ENCODE measurements at places on chromosomes 7 and 10.

GRCh38 chr7:44216521-44217222, 15.9 kb downstream of the YKT6 start:
- DNase-seq: peak; percentile 43

- DNase-seq: no peak
These were observed 5.7 kb upstream of the AP5Z1 start for GRCh38 chr7:4769761-4770160.

DNA sequence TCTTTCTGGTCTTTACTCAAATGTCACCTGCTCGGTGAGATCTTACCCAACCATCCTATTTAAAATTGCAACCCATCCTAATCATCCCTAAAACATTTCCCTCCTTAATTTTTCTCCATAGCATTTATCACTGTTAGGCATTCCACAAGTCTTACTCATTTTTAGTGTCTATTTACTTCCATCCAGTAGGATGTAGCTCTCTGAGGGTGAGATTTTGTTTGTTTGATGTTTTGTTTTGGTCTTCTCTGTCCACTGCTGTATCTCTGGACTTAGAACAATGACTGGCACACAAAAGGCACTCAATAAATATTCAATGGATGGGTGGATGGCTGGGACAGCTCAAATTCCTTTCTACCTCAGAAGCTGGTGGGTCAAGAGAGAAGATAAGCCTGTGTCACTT, 15.8 kb upstream of the DUSP5 start:
- no peak for DNase-seq

DNA sequence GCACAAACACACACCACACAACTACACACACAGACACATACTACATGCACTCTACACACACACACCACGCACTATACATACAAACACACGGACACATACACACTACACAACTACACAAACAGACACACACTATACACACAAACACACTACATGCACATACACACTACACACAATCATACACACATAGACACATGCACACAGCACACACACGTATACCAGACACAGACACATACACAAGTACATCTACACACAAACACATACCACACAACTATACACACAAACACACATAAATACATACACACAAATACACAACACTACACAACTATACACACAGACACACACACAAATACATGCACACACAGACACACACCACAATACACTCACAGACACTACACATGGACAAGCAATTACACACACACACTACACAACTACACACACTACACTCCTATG, 4.6 kb downstream of the GPR15LG start:
- no peak for DNase-seq

- no peak for DNase-seq
These were observed 51.5 kb downstream of the VAX1 start for GRCh38 chr10:117086546-117086945.

GRCh38 chr10:102778781-102779180, 35.0 kb downstream of the WBP1L start:
- no peak for DNase-seq

- no peak for DNase-seq
These were observed 56.6 kb upstream of the BET1 start for GRCh38 chr7:94060752-94061151.

- no peak for DNase-seq
These were observed 149.2 kb downstream of the PTEN start for GRCh38 chr10:88012641-88013040.

DNA sequence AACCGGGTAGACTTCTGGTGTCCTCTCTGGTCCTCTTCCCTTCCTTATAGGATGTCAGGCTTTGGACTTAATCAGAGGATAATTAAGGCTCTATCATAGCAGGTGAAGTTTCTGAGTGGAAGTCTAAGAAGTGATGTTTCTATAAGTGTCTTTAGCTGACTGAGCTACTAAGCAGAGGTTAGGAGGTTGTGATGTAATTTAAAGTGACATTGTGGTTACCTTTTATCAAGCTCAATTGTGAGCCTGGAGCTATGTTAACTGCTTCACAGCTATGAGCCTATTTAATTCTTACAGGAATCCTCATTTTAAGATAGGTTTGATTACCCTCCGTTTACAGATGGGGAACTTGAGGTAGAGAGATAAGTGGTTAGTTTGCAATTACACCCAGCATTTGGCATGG, 365.1 kb downstream of the AUTS2 start:
- no peak for DNase-seq

DNA sequence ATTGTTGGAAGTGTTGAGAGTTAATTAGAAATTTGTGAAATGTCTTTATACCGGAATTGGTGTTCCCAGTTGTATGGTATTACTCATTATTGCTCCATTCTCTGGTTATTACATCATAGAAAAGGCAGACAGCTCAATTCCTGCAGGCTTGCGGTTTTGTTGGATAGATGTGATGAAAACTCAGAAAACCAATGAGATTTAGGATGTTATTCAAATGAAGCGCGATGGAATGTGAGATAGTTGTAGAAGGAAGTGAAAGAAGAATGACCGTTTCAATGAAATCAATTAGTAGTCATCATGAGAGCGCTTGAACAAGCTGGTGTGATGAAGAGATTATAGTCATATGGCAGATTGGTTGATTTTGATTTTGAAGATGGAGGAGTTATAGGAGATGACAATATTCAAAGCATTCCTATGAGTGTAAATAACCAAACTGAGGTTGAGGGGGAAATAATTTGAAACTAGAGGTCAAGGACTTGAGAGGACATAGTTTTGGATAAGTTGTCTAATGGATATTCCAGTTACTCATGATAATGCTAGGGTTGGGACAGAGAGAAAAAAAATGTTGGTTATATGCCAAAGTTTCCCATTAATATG, 991.5 kb downstream of the NRG3 start:
- DNase-seq: no peak

GRCh38 chr10:35079763-35080162, 10.4 kb downstream of the CUL2 start:
- no peak for DNase-seq

DNA sequence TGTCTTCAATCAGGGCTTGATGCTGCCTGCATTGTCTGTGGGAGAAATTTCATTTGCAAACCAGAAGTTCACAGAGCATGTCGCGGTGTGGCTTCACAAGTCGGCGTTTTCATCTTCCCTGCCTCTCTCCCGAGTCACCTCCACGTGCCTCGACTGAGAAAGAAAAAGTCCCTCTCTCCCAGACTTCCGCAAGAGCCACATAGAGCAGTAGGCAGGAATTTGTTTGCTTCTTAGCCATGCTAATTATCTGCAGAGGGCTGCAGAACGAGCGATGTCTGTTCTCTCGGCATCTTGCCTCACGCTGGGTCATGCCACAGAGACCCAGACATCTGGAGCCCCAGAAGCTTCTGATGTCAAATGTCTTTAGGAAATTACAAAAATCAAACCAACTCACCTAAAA, 272.2 kb downstream of the TCF7L2 start:
- no peak for DNase-seq

DNA sequence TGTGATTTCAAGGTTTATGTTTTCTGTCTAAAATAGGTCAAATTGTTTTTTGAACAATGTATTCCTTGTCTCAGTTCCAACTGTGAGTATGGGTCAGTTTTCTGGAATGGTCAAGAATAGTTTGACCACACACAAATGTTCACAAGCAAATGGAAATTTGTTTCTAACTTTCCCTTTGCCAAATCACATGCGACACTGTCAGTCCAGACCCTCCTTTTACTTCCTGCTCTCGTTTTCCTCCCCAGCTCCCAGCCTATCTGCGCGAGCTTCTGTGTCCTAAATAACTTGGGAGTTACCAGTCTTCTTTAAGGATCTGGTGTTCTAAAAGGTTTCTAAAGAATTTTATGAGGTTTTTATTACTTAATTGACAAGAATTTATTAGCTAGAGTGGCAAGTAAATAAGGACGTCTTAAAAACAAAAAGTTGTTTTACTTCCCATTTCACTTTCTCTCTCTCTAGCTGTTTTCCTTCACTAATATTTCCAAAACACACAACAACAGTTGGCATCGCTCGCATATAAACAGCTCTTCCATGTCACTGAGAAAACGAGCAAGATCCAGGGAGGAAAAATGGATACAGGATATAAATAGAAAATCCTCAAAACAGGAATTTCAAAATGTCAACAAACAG, 266.1 kb upstream of the KLF6 start:
- DNase-seq: no peak

Measured in cerebellar nuclear complex (tissue), 1 donor.